ENCODE measurements at places on chromosomes 6 and 20. TPM values are rescaled to one million over a fixed set of nuclear protein-coding genes. Genes with fewer than 3 reads are reported as not detected.

- DNase-seq = no peak
Measured at GRCh38 chr6:137637121-137637520, 142.9 kb upstream of the OLIG3 start.

DNA sequence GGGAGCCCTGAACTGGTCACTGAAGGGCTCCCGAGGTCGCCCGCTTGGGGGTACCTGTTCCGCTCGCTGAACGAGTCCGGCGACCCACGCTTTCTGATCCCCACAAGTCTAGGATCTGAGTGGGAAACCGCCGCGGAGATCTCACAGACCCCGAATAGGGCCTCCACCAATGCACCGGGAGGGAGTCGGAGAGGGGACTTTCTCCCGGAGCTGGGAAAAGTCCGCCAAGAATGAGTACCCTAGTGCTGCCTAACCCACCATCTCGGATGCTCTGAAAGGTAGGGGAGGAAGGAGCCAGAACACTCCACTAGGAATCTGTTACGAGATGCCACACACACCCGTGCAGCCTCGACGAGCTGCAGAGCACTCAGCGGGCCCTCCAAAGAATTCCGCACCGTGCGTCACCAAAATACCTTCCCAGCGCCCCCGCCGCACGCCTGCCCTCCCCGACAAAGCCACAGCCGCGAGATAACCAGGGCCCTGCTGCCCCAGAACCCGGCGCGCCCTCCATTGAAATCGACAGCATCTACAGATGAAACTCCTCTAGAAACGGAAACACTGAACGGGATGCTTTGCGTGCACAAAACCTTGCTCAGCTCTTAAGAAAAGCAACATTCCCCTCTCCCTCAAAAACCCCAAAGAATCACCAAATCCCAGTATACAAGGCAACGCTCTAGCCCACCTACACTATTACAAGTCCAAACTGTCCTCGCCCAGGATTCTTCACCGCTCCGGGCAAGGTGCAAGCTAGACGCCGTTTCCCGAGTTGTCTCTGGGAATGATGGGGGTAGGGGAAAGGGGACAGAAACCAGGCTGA, 686 bp downstream of the COL12A1 start:
- peak; percentile 72 for DNase-seq

GRCh38 chr6:24907919-24908649, 27.7 kb downstream of the RIPOR2 start:
- DNase-seq = no peak

PACRG gene
- 0.32 TPM for polyA plus RNA-seq

- no peak for DNase-seq
Measured at GRCh38 chr20:44166477-44166876, 20.5 kb downstream of the JPH2 start.

NKAIN4 gene
- polyA plus RNA-seq = not detected

DNA sequence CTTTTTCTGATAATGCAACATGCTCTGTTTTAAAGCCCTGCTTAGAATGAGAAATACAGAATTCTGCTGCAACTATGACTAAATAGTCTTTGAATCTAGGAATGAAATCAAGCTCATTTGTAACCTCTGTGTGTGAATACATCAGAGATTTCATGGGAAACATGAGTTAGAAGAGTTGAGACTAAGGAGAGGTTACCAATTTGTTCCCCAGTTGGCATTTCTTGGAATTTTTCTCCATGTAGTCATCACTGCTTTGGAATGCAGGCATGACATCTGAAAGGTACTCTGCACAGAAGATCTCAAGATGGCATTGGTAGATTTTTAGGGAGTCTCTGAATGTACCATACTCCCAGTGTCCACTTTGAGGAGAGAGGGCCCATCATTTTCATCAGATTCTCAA, 237.2 kb downstream of the TFAP2A start:
- DNase-seq = no peak

APOBEC2 gene
- not detected for polyA plus RNA-seq

DNA sequence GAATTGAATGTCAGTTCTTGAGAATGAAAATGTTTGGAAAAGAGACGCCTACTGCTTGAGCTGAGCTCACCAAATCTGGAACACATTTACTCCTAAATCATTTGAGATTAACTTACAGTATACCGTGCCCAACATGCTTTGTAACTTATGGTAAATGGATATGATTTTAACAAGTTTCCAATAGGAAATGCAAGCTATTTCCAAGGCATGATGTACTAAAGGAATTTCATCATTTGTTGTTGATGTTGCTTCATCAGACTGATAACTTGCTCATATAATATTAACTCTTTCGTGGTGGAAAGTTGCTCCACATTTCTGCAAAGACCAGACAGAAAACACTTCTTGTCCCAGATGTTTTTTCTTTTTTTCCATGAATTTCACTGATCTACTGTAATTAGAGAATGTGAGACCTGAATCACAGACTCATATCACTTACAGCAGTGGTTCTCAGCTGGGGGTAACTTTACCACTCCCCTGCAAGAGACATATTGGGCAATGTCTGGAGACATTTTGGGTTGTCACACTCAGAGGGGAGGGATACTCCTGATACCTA, 116.6 kb upstream of the TRAF3IP2 start:
- no peak for DNase-seq

GRCh38 chr20:33017542-33017941, 10.0 kb downstream of the BPIFB2 start:
- peak; percentile 61 for DNase-seq

GRCh38 chr20:50415516-50416268, 94.5 kb upstream of the PTPN1 start:
- peak; percentile 93 for DNase-seq

DNA sequence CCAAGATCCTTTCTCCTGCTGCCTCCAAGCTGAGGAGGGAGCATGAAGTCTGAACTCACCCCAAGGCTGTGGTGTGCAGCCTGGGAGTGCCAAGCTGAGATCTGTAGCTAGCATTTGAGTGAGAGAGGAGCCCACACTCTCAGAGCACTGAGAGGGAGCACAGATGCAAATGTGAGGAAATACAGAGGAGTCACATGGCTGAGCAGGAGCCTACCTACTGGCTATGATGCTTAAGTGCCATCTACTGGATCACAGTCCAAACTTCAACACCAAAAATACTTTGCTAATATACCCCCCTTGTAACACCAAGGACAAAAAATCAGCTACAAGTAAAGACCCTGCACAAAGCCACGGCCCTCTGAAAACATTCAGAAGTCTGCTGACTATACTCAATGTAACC, 94.4 kb upstream of the IMPG1 start:
- DNase-seq = no peak

RAET1G gene
- polyA plus RNA-seq = not detected

DNA sequence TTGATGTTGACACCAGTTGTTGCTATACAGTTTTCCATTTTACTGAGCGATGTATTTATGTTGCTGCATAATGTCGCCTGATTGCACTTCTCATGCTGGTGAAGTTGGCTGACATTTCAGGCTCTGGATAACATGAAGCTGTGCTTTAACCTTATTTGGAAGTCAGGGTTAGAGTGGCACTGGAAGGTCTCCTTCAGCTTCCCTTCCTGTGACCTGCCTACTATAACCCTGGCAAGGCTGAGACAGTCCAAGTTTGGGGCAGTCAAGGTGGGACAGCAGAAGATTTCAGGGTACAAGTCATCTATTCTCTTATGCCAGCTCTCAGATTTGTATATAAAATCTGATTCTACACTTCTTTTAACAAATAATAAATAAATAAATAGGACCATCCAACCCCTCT, 127.6 kb downstream of the AIG1 start:
- no peak for DNase-seq

TRIM26 gene
- 48.0 TPM for polyA plus RNA-seq

GNL1 gene
- polyA plus RNA-seq = 55.6 TPM

DNA sequence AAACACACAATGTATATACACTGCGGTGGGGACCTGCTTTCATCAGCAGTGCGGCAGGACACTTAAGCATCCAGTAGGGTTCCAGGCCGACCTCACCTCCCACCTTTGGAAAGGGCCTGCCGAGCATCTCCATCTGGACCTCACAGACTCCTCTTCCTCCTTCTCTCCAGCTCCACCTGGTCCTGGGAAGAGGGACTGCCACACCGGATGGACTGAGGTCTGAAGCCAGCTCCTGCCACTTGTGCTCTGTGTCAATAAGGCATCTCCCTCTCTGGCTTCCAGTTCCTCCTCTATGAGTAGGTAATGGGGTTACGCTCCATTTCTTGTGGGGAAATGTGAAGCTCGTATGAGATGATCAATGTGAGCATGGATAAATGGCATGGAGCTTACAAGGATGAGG, 19.1 kb upstream of the NNAT start:
- no peak for DNase-seq

PPP1R3D gene
- polyA plus RNA-seq = 5.0 TPM

PDE10A gene
- 2.5 TPM for polyA plus RNA-seq

SPTLC3 gene
- 1.0 TPM for polyA plus RNA-seq

DNA sequence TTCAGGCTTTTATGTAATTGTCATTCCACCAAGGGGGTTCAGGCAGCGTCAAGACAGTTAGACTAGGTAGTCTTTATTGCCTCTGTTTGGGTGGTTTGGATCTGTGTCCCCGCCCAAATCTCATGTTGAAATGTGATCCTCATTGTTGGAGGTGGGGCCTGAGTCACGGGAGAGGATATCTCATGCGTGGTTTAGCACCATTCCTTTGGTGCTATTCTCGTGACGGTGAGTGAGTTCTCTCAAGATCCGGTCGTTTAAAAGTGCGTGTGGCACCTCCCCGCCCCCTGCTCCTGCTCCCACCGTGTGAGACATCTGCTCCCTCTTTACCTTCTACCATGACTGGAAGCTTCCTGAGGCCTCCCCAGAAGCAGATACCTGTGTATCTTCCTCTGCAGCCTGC, 51.3 kb upstream of the FOXC1 start:
- DNase-seq = no peak

GRCh38 chr6:167094436-167094819, 28.5 kb upstream of the CCR6 start:
- no peak for DNase-seq

- DNase-seq = no peak
Measured at GRCh38 chr20:56627122-56628014, 1.7 kb upstream of the TFAP2C start.

DNA sequence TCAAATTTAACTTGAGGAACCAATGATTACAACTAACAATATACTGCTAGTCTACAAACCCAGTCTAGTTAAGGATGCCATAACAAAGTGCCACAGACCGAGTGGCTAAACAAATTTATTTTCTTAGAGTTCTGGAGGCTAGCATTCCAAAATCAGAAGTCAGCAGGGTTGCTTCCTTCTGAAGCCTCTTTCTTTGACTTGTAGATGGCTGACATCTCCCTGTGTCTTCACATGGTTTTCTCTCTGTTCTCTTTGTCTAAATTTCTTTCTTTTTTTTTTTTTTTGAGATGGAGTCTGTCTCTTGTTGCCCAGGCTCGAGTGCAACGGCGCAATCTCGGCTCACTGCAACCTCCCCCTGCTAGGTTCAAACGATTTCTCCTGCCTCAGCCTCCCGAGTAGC, 56.1 kb downstream of the NCOA3 start:
- no peak for DNase-seq

PBOV1 gene
- not detected for polyA plus RNA-seq

GPLD1 gene
- 0.41 TPM for polyA plus RNA-seq

DNA sequence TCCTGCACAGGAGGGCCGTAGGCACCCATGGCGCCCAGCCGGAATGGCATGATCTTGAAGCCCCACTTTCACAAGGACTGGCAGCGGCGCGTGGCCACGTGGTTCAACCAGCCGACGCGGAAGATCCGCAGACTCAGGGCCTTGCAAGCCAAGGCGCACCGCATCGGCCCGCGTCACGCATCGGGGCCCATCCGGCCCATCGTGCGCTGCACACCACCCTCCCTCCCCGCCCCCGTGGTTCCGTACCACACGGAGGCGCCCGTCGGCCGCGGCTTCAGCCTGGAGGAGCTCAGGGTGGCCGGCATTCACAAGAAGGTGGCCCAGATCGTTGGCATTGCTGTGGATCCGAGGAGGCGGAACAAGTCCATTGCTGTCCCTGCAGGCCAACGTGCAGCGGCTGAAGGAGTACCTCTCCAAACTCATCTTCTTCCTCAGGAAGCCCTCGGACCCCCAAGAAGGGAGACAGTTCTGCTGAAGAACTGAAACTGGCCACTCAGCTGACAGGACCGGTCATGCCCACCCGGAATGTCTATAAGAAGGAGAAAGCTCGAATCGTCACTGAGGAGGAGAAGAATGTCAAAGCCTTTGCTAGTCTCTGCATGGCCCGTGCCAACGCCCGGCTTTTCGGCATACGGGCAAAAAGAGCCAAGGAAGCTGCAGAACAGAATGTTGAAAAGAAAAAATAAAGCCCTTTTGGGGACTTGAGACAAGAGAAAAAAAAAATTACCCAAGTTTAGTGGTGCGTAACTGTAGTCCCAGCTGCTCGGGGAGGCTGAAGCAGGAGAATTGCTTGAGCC, 9.9 kb upstream of the NCOA5 start:
- peak; percentile 91 for DNase-seq

PTK6 gene
- 0.72 TPM for polyA plus RNA-seq

BANF2 gene
- not detected for polyA plus RNA-seq

GRCh38 chr6:121042766-121043165, 291.5 kb downstream of the TBC1D32 start:
- no peak for DNase-seq

PROKR2 gene
- not detected for polyA plus RNA-seq

SLC17A1 gene
- not detected for polyA plus RNA-seq

UST gene
- 7.2 TPM for polyA plus RNA-seq

- DNase-seq = no peak
Measured at GRCh38 chr6:16329233-16329632, 90.8 kb downstream of the GMPR start.

- DNase-seq = no peak
Measured at GRCh38 chr6:21593927-21594415, 420 bp downstream of the SOX4 start.

GRCh38 chr20:40575851-40576250, 113.2 kb downstream of the MAFB start:
- DNase-seq = no peak

ANKEF1 gene
- polyA plus RNA-seq = 0.67 TPM

- no peak for DNase-seq
Measured at GRCh38 chr20:46622165-46622564, 29.1 kb downstream of the SLC13A3 start.

GRCh38 chr20:59777814-59778575, 155.4 kb downstream of the SYCP2 start:
- DNase-seq = no peak

MYBL2 gene
- 31.5 TPM for polyA plus RNA-seq

CST2 gene
- polyA plus RNA-seq = 0.50 TPM

ZSCAN23 gene
- 0.14 TPM for polyA plus RNA-seq

DNA sequence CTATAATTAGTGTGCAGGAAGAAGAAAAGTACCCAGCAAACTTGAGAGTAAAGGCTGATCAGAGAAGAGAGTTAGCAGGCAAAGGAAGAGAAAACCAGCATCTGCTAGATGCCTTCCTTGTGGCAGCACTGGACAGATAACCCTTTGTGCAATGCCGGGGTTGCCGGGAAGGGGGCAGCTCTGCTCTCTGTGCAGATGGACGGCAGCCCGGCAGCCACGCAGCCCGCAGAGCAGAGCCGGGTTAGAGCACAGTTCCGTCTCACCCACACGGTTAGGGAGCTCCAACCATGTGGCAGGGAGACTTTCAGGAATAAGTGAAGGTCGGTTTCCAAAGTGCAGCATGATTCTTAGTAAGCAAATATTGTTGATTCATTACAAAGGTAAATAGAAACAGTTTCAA, 80.0 kb upstream of the RPS6KA2 start:
- DNase-seq = peak; percentile 82

C20orf141 gene
- polyA plus RNA-seq = not detected

All from spleen (tissue), 13 donors.